ENCODE measurements at places on chromosomes 3 and 15. TPM values are rescaled to one million over a fixed set of nuclear protein-coding genes. Genes with fewer than 3 reads are reported as not detected.

- no peak overlapping the region for H3K4me3 ChIP-seq
- no peak for DNase-seq
- no peak overlapping the region for H3K27ac ChIP-seq
- H3K27me3 ChIP-seq: no peaks in the 10 kb centered on the region
- peaks cover 10% of the 10 kb centered on the region for H3K4me1 ChIP-seq
Observed at GRCh38 chr3:31873254-31873820, 107.7 kb downstream of the OSBPL10 start.

Gene IQCH
- total RNA-seq: 0.83 TPM

GRCh38 chr15:62020576-62021160, 39.6 kb downstream of the VPS13C start:
- no peaks in the 10 kb centered on the region for H3K27me3 ChIP-seq
- no peak overlapping the region for H3K27ac ChIP-seq
- no peaks in the 10 kb centered on the region for H3K4me1 ChIP-seq
- H3K36me3 ChIP-seq: peaks cover 13% of the 10 kb centered on the region
- DNase-seq: no peak

Gene EIF2A
- 176 TPM for total RNA-seq

Gene HDC
- total RNA-seq: 3.6 TPM

- DNase-seq: no peak
- peaks cover 8% of the 10 kb centered on the region for H3K36me3 ChIP-seq
- no peaks in the 10 kb centered on the region for H3K27me3 ChIP-seq
- peak overlapping the region; percentile 66 for H3K27ac ChIP-seq
Observed at GRCh38 chr15:78049691-78050440, 27.6 kb downstream of the TBC1D2B start.

Gene MAP3K13
- total RNA-seq: 12.8 TPM

Gene ARHGEF26
- 158 TPM for total RNA-seq

Gene CPNE9
- not detected for total RNA-seq

All from esophagus muscularis mucosa (tissue), 4 donors.